ENCODE measurements at places on chromosomes 5 and 9. TPM values are rescaled to one million over a fixed set of nuclear protein-coding genes. Genes with fewer than 3 reads are reported as not detected.

The COL23A1 gene
- total RNA-seq: 0.15 TPM

The GRM6 gene
- not detected for total RNA-seq

The ACOT12 gene
- total RNA-seq: not detected

The TMEM215 gene
- not detected for total RNA-seq

The TLR4 gene
- total RNA-seq: not detected

The KIF4B gene
- total RNA-seq: 0.05 TPM

The SLC1A3 gene
- total RNA-seq: 0.29 TPM

The ANXA1 gene
- 67.7 TPM for total RNA-seq

The C5orf58 gene
- not detected for total RNA-seq

The ZFP37 gene
- total RNA-seq: 1.1 TPM

The FGF10 gene
- not detected for total RNA-seq

The NUTM2F gene
- total RNA-seq: not detected

The DNM1 gene
- total RNA-seq: 0.63 TPM

The PRUNE2 gene
- 0.24 TPM for total RNA-seq

GRCh38 chr9:137445930-137446431 lies 4.8 kb upstream of the ENTPD8 start:
- no peak for DNase-seq

GRCh38 chr5:173014671-173015070 lies 31.1 kb downstream of the ATP6V0E1 start:
- DNase-seq: no peak

DNA sequence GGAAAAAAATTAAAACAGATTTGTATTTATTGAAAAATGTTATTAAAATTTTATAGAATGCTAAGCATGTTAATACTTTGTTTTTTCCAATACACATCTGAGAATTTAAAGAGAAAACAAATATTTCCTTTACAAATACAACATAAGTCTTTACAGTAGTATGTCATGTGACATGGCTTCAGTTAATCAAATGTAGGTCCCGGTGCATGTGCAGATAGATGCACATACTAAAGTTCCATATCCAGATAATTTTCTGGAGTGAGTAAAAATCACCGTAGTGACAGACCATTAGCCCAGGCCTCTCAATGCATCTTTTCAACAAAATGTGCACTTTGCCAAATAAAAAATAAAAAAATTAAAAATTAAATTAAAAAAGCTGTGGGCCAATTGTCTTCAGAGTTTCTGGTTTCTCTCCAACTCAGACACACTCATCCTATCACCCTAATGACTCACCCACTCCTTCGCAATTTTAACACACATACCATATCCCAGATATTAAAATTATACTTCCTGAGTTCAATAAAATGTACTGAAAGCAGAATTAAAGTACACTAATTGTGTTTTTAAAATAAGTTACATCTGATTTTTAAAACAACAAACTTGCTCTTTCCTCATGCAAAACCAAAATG lies 508.1 kb downstream of the NR2F1-AS1 start:
- DNase-seq: no peak

DNA sequence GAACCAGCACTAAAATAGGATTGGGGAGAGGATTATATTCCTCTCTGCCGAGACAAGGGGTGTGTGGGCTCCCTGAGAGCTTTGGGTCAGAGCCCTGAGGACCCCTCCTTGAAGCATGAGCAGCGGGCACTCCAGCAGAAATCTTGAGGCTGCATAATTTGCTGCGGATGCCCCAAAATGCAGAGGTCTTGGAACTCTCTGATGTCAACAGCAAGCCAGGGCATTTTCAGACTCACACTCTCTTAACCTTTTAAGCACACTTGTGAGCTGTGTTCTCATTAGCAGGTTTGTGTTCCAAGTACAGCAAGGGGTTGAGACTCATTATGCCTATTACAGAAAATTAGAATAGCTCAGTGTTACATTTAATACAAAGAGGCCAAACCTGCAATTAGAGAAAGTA lies 513.0 kb upstream of the ADAMTS16 start:
- DNase-seq: no peak

DNA sequence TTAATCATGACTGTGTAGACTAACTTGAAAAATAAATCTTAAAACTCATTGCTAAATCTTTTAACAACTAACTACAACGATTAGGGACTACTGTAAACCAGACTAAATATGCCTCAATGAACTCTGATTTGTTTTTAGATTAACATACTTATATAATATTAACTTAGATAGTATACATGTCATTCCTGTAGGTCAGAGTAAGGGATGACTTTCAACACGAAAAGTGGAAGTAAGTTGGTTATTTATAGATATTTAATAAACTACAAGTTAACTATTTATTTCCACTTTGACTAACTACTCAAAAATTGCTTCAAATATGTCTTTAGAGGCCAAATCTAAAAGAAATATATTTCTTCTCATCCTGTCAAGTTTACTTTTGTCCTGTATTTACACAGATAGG lies 795.6 kb downstream of the PTPRD start:
- no peak for DNase-seq

DNA sequence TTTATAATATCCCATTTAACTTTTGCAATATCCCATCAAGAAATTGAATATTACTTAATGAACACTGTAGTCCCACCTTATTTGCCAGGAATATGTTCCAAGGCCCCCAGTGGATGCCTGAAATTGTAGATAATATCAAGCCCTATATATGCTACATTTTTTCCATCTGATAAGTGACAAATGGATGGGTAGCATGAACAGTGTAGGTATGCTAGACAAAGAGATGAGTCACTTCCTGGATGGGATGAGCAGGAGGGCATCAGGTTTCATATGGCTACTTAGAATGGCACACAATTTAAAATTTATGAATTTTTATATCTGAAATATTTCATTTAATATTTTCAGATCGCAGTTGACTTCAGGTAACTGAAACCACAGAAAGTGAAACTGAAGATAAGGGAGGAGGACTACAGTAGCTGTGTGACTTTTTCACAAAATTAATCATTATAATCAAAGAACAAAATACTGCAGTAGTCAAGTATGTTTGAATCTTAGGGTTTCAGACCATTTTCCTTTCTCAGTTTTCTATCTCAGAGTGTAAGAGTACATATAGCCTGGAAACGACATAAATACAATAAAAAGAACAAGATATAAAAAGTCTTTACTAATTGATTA lies 636.4 kb upstream of the ARRDC3 start:
- DNase-seq: no peak

DNA sequence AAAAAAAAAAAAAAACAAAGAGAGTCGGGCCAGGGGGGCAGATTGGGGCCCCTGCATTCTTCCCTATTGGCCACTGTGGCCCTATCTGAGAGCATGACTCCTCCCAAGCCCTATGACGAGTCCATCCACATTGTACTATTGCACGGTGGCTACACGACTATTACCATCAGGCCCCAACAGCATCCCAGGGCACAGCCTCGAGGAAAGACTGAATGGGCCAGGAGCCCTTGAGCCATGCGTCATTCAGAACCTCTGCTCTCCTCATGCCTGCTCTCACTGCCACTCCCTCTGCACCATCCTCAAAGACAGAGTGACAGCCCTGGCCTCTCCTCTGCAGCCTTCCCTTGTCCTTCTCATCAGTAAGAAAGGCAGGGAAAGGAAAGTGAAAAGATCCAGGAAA lies 20.2 kb upstream of the ORM1 start:
- DNase-seq: no peak

DNA sequence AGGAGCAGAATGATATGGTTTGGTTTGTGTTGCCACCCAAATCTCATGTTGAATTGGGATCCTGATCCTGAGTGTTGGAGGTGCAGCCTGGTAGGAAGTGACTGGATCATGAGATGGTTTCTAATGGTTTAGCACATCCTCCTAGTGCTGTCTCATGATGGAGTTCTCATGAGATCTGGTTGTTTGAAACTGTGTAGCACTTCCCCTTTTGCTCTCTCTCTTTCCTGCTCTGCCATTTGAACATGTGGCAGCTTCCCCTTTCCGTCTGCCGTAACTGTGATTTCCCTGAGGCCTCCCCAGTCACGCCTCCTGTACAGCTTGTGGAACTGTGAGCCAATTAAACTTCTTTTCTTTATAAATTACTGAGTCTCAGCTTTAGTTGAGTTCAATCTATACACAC lies 756.8 kb upstream of the CDH6 start:
- DNase-seq: no peak

DNA sequence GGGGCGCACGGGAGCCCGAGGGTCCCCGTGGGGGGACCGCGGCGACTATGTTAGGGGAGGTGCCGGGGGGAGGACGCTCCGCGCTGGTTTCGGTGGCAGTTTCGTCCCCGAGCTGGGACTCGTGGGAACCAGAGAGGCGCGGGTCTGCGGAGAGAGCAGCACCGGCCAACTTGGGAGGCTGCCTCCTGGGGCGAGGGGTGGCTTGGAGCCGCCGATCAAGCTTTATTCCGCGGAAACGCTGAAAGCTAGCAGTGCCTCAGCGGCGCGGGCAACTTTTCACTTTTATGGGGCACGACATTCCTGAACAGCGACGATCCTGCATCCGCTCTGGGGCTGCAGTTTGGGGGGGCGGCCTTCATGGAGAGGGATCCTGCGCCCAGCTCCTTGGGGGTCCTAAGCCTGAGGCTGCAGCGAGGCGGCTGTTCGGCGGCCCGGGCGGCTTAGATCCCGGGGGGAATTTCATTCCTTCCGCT lies 369 bp downstream of the OCLN start:
- peak; percentile 16 for DNase-seq

DNA sequence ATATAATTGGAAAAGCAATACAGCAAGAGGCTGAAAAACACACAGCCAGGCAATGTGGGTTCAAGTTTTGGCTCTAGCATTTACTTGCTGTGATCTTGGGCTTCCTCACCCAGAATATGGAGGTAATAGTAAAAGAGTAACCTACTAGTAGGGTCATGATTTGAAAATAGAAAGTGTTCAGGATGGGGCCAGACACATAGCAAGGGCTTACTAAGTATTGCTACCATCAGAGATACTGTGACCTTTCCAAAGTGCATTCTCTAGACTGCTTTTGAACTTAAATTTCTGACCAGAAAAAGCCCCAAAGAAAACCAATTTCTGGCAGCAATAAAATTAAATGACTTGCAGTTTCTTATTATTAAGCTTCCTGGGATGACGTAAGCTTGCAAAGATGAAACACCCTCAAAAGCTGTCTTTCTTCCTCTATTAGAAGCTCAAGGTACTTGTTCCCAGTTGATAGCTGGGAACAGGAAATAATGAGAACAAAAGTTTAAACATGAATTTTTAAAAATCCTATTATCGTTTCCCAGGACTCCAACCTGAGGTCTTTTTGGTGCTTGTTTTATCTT lies 20.3 kb downstream of the SLC45A2 start:
- no peak for DNase-seq

GRCh38 chr9:27688954-27689353 lies 115.7 kb upstream of the C9orf72 start:
- DNase-seq: no peak

GRCh38 chr9:20205821-20206220 lies 416.5 kb downstream of the MLLT3 start:
- DNase-seq: no peak

DNA sequence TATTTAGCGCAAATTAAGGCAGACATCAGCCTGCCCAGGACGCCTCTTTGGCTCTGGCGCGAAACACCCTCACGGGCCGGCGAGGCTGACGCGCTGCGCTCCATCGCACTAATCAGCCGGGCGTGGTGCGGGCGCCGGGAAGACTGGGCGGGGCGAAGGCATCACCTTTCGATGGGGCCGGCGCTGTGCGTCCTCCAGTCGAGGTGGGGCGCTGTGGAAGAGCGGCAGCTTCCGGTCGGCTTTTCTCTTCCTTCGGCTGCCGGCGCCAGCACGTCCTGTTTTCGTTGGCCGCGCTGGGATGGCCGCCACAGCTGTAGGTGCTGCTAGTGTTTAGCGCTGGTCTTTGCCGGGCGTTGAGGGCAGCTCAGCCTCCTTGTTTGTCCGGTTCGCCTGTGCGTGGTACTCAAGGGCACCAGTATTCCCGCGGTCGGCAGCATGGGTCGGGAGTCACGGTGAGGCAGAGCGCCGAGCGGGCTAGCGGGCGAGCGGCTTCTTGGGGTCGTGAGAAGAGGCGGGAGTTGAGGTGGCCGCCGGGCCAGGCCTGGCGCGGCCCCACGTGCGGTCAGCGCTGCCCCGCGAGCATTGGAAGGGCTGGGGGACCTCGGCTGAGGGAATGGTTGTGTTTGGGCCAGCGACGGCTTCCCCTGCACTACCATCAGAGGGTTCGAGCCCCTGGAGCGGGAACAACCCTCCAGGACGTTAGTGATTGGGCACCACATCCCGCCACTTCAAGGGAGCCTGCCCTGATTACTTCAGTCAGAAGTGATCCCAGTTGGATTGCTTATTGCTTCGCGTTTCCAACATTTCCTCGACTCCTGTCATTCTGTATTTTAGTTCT lies at the start of gene DDX46:
Gene DDX46 (plus strand): TSS at position 276 of the 838 bp plus-strand sequence. CDS start 160 bp downstream, at position 436.
- peak; percentile 97 for DNase-seq

- DNase-seq: no peak
Observed at GRCh38 chr5:76820526-76820890, 1.7 kb downstream of the F2RL1 start.

GRCh38 chr9:128393970-128394369 lies 22.8 kb downstream of the URM1 start:
- DNase-seq: no peak

- DNase-seq: no peak
Observed at GRCh38 chr5:123451047-123451446, 27.8 kb upstream of the CEP120 start.

DNA sequence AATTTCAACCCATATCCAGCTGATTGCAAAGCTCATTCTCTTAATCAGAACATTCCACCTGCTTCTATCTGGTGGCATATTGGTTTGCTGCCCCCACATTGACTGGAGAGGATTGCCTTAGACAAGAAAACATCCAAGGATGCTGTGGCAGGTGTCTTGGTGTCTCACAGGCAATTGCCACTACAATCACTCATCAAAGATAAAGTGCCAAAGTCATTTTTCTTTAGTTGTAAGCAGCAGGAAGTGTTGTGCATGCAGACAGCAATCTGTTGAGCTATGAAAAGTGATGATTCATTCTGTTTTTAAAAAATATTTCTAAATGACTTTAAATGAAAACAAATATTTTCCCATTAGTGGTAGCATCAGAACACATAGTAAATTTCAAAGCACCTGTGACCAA lies 53.9 kb downstream of the CDH6 start:
- DNase-seq: no peak

- no peak for DNase-seq
Observed at GRCh38 chr5:80676706-80677105, 21.9 kb upstream of the DHFR start.

GRCh38 chr5:169686137-169686536 lies 49.1 kb downstream of the DOCK2 start:
- DNase-seq: no peak

GRCh38 chr9:3823842-3824475 lies 298.2 kb upstream of the RFX3 start:
- no peak for DNase-seq
